Thyroid gland (tissue), 4 donors: ENCODE measurements at places on chromosomes 4 and X. TPM values are rescaled to one million over a fixed set of nuclear protein-coding genes. Genes with fewer than 3 reads are reported as not detected.

The CDKL5 gene
- total RNA-seq = 10.0 TPM

The GDPD2 gene
- not detected for total RNA-seq

The STARD8 gene
- total RNA-seq = 21.1 TPM

The SPINK2 gene
- not detected for total RNA-seq

The HUWE1 gene
- total RNA-seq = 101 TPM

The CSAG1 gene
- total RNA-seq = not detected

The MAN2B2 gene
- 82.7 TPM for total RNA-seq

The PARM1 gene
- total RNA-seq = 575 TPM

The SHOX gene
- total RNA-seq = not detected

DNA sequence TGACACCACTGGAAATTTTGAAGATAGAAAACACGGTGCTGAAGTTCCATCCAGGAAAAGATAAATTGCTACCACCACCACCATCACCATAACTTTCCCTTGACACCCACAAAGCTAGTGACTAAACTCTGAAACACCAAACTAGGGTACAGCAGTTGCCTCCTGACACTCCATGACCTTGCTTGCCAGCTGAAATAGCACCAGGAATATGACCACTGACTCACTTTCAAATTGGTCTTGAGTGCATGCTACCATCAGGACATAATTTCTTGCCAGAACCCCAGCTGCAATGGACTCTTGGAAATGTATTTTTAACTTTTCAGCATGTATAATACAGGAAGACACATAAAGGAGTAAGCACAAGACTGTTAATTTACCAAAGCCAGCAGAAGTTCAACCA, 283.3 kb downstream of the CENPC start:
- no peak for DNase-seq

- peak; percentile 33 for DNase-seq
These were observed 529 bp downstream of the DHRSX start for GRCh38 chrX:2500091-2500802.

DNA sequence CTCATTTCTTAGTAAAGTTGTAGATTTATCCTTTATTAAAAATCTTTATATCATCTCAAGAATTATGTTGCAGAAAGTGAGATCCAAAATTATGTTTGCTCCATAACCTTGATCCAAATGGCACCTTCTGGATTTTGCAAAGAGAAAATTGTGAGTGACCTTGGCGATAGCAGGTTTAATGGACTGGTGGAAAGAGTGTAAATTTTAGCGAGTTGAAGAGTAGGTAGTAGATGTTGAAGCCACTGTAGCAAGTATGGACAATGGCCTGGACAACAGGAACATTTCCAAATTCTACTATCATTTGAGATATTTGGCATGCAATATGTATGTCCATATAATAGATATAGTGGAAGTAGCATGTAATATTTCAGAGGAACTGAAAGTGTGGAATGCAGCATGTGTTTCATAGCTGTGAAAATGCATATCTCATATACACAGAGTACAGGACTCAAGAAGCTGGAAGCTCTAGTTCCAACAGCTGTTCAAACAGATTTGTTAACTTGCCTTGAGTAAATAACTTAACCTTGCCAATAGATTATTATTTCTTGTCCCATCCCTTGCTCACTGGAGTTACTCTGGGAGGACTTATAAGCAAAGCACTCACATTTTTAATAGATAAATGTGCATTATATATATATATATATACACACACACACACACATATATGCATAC, 152.5 kb upstream of the TLL1 start:
- no peak for DNase-seq

- DNase-seq = peak; percentile 84
These were observed at the start of gene ZRSR2 for GRCh38 chrX:15789979-15790768. TSS of gene ZRSR2 (plus strand) at chrX:15790484. CDS start at chrX:15790496, 12 bp downstream.

DNA sequence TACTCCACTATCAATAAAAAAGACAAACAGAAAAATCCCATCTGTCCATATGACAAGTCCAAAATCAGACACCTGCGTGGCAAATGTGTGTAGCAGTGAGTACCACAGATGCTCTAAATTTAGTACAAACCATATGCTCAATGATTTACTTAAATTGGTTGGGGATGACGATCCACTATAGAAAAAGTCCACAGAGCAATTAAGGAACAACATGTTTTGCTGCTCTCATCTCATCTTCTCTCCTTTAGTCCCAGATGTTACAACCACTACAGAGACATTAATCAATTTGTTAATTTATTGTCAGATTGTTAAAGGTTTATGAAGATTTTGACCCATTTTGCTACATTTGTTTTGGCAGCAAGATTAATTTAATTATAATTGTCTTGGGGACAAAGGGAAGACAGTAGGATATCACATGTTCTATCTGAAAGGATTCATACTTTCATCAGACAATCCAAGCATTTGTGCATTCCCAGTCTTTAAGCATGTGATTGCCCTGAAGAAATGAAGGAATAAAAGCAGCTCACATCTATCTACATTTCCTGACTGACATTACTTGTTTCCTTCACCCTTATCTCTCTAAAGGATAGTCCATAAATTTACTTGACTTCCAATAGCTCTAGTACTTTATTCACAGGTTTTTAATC, 2268.1 kb downstream of the PCDH7 start:
- DNase-seq = no peak

- DNase-seq = peak; percentile 34
These were observed 378.4 kb downstream of the ANKRD50 start for GRCh38 chr4:124334119-124334518.

- DNase-seq = no peak
These were observed 406.2 kb downstream of the MAPK10 start for GRCh38 chr4:85953651-85954018.

GRCh38 chrX:39845233-39845632, 252.5 kb downstream of the BCOR start:
- DNase-seq = no peak

DNA sequence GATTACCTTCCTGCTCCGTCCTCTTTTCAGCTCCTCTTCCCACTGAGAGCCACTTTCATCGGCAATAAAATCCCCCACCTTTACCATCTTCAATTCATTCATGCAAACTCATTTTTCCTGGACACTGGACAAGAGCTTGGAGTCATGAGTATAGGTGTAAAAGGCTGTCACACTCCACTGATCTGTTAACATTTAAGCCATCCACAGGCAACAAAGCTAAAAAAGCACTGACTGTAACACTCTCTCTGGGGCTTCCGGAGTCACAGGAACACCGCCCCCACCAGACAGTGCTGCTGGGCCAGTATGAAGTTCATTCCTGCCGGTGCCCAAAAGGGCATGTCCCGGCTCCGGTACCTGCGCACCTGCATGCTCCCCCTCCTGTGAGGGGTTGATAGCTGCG, 38.5 kb downstream of the MAGEB5 start:
- DNase-seq = no peak

DNA sequence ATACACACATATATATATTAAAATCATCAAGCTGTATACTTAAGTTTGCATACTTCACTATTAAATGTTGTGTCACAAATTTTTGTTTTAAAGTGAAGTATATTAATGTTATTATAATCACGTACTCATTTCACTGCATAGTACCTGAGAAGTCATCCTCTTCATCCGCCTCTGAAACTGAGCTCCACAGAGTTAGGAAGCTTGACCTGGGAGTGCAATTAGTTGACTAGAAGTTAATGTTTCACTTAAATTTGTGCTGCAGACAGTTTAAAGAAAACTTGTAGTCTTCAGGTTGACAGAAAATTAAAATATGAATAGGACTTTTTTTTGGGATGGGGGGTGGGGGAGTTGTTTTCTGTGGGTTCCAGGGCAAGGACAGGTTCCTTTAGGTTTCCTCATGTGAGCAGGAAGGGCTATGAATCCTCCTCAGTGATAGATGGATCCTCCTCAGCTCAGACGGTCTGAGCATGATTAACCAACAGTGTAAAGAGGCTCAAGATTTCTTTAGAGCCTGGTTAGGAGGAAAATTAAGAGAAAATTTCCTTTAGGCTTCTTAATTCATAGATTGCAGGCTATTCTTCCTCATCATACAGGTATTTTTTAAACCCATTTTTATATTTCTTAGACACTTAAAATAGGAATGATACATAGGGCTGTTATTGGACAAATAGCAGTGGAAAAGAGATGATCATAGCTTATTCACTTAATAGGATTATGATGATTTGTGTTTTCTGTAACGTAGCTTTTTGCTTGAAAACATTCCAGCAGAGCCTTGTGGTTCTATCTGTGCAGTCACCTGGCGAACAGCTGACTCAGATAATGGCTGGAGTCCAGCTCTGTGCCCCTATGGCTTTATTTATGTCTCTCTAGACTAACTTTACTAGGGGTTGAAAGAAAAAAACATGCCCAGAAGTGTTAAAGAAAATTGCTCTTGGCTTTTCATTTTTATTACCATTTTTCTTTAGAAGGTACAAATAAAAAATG, 102.7 kb downstream of the SLC4A4 start:
- DNase-seq = peak; percentile 46
